Psoas muscle (tissue), 8 donors: ENCODE measurements at places on chromosomes 7 and 10. TPM values are rescaled to one million over a fixed set of nuclear protein-coding genes. Genes with fewer than 3 reads are reported as not detected.

ADCY1 gene
- polyA plus RNA-seq: 1.4 TPM

DNA sequence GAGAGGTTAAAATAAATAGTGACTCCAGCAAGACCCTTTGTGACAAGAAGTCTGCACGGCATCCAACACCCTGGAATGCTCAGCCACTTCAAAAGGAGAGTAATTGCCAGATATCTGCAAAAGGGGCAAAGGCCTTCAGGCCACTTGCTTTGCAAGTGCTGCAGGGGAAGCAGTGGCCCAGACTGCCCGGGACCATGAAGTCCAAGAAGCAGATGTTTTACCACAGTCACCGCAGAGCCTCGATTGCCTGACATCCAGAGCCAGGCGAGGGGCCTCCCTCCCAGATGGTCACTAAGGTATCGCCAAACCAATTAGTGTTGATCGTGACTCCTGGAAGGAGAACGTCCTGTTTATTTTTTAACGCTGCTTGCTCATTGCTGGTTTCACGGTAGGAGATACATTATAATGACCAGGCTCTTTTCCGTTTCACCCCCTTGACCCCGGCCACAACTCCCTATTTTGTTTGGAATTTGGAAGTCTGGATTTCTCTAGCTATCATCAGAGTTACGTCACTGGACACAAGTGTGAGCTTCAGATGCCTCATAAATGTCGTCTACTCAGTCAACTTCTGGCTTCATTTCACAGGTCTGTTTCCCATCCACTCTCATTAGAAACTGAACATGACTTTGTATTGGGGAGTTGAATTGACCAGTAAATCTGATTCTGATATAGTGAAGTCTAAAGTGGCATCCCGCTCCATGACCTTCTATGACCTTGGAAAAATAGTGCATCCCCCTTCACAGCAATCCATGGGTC lies 276.2 kb downstream of the WDR11 start:
- no peak for DNase-seq

FRAT1 gene
- 0.61 TPM for polyA plus RNA-seq

GRCh38 chr7:44236333-44236728 lies 35.6 kb downstream of the YKT6 start:
- DNase-seq: no peak

GRCh38 chr10:18409599-18410397 lies 241.6 kb downstream of the NSUN6 start:
- no peak for DNase-seq

TUBAL3 gene
- polyA plus RNA-seq: 0.23 TPM

DNA sequence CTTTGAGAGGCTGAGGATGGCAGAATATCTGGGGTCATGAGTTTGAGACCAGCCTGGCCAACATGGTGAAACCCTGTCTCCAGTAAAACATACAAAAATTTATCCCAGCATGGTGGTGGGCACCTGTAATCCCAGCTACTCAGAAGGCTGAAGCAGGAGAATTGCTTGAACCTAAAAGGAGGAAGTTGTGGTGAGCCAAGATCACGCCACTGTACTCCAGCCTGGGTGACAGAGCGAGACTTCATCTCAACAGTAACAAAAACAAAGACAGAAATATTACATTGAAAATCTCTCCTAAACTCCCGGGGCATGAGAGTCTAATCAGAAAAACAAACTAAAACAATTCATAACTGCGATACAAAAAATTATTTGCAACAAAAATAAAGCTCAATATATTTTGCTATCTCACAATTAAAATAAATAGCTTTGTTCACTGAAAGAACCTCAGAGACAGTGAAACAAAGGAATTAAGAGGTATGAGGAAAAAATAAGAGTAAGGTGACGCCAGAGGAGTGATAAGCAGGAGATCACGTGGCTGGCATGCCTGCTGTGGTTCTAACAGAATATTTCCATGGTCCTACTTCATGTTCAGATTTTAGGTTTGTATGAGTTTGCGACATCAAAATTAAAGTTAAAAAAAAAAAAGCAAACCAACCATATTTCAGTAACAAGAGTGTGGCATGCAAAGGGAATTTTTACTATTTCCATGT lies 527.7 kb upstream of the POM121L12 start:
- DNase-seq: no peak

DNA sequence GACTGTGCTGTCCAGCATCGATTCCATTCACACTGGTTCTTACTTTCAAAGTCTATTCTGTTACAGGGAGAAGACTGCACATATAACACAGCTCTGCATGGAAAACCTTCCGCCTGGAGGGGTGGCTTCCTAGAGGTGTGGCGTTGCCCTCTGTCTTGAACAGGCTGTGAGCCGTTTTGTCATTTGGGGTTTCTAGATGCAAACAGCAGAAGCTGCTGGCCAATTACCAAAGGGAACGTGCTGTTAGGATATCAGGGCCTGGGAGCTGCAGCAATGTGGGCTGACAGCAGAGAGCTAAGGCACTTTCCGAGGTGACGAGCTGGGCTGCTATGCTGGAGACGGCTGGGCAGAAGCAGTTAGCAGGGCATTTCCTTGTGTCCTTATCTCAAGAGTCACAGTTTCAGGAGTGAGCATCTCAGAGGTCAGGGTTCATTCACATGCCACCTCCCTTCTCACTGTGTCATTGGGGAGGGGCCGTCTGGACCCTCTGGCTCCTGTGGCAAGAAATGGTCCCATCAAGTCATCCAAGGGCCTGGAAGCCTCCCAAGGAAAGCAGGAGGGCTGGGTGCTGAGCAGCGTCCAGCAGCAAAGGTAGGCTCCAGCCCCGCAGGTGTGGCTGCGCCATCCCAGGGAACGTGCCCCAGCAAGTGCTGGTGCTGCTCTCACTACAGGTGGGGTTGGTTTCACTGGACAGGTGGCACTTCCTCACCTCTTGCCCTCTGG lies 106.5 kb downstream of the WDR37 start:
- no peak for DNase-seq

DNA sequence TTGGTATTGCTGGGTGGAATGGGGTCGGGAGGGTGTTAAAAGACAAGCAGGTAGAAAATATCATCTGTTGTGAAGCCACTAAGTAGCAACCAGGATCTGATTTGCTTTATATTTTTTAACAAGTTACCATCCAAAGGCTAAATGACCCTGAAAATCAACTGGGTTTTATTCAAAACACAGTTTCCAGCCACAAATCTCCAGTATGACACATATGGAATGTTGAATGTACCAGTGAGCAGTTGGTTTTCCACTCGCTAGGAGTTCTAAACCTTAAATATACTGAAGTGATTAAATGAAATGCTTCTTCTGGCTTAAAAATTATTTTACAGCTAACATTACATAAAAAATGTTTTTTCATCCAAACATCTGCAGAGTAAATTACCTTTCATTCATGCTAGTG lies 112.5 kb downstream of the PDE1C start:
- no peak for DNase-seq

- no peak for DNase-seq
These were observed 47.2 kb downstream of the PYROXD2 start for GRCh38 chr10:98367604-98368451.

DNA sequence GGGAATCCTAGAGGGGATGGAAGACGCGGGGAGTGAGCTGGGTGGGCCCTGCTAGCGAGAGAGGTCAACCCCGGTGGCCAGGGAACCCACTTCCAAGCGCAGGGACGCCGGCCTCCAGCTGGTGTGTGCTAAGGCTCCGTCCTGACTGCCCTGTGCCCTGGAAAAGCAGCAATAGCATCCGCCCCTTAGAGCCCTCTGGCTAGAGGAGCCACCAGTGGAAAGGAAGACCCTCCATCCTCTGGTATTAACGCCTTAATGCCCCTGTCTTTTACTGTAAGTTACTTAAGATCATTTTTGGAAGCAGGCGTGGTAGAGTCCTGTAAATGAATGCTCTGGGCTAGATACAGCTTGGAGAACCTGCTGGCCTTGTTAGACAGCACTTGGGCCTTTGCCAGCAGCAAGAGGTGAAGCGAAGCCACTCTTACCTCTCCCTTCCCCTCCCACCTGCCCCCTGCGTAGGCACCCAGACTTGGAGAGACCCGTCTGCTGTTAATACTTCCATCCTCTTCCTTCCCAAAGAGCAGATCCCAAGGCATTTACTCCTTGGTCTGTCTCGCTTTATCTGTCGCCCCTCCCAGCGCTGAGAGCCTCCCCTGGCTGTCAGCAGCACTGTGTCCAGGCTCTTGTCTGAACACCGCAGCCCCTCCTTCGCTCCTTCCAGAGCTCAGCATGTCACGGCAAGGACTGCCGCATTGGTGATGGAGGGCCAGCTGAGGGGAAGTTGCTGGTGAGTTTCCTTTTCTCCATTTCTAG lies 4.6 kb downstream of the REPIN1 start:
- DNase-seq: no peak

NRG3 gene
- polyA plus RNA-seq: not detected

TET1 gene
- polyA plus RNA-seq: 0.22 TPM

- no peak for DNase-seq
These were observed 24.3 kb downstream of the IL6 start for GRCh38 chr7:22751341-22751740.

GRCh38 chr10:50392966-50393718 lies 141.8 kb upstream of the ASAH2 start:
- DNase-seq: no peak

DNA sequence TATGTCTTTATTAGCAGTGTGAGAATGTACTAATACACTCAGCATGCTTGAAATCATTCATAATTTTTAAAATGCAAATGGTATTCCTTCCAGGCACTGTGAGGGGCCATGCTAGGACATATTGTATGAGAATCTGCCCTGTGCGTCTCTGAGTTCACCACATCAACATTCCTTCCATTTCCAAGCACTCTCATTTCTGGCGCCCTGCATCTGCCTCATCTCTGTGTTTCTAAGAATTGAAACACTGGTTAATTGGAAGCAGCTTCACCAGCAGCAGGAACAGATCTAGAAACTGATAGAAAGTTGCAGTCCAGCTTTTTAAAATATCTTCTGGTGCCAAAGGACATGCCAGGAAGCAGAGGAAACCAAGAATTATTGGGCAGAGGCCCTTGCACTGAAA lies 555.9 kb upstream of the DPP6 start:
- no peak for DNase-seq

DNA sequence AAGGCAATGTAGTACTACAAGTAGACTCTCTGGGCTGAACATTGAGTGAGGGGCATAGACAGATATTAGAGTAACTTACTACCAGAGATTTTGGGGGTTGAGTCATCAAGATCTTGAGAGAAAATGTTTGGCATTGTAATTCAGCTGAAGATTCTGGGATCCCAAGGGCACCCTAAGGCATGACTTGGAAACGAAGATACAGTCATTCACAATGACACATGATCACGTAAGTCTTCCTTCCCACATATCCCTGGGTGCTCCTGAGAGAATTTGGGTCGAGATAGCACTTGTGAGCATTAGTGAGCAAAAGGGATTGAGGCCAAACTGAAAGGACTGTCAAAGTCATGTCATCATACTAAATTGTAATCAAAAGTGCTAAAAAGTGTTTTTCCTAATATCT lies 192.5 kb upstream of the PCLO start:
- no peak for DNase-seq

DNA sequence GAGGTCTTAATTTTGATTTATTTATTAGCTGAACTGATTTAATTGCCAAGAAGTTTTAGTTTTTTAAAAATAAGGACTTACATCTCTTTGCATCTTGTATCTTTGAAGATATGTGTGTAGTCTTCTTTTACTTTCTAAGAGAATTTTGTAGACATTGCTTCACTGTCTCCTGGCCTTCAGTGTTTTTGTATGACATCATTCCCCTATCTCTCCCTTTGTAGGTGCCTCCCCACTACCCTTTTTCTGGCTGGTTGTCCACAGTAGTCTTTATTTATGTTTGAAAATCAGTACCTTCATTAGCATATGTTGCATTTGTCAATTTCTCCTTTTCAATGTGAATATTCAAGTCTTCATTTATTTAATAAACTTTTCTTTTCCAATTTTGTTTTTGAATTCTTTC lies 64.1 kb upstream of the RAB18 start:
- no peak for DNase-seq

DNA sequence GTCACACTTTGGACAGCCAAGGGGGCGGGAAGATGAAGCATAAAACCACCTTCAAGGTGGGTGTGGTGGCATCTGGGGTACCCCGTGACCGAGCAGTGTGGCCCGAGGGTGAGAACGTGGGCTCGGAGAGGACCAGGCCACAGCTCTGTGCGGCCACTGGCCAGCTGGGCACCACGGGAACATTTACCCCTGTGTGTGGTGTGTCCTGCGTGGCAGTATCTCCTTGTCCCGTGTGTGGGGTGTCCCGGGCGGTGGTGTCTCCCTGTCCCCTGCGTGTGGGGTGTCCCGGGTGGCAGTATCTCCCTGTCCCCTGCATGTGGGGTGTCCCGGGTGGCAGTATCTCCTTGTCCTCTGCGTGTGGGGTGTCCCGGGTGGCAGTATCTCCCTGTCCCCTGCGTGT lies 570.3 kb downstream of the DNAJB6 start:
- DNase-seq: no peak

OPN1SW gene
- not detected for polyA plus RNA-seq

- DNase-seq: no peak
These were observed 111.2 kb downstream of the GALNT11 start for GRCh38 chr7:152136686-152137085.

- no peak for DNase-seq
These were observed 75.3 kb upstream of the TAS2R16 start for GRCh38 chr7:123070702-123071286.

ACSM6 gene
- not detected for polyA plus RNA-seq

MBL2 gene
- not detected for polyA plus RNA-seq

KAZALD1 gene
- 3.0 TPM for polyA plus RNA-seq

GRCh38 chr7:66205741-66206090 lies 582 bp downstream of the TPST1 start:
- no peak for DNase-seq

DNA sequence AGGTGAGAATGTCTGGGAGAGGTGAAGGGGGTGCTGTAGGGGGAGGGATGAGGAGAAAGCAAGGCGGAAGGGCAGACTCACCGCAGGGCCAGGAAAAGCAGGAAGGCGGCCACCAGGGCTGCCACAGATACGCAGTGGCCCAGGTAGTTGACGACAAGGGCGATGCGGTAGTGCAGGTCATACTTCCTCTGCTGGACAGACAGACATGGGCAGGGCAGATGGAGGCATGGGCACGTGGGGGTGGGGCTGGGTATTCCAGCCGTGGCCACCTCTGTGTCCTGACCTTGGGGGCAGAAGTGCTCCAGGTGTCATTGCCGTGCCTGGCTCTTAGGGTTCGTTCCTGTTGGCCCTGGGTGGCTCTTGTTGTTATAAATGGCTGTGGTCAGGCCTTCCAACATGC lies 16.8 kb downstream of the CRHR2 start:
- DNase-seq: no peak

TEX47 gene
- polyA plus RNA-seq: not detected

DNA sequence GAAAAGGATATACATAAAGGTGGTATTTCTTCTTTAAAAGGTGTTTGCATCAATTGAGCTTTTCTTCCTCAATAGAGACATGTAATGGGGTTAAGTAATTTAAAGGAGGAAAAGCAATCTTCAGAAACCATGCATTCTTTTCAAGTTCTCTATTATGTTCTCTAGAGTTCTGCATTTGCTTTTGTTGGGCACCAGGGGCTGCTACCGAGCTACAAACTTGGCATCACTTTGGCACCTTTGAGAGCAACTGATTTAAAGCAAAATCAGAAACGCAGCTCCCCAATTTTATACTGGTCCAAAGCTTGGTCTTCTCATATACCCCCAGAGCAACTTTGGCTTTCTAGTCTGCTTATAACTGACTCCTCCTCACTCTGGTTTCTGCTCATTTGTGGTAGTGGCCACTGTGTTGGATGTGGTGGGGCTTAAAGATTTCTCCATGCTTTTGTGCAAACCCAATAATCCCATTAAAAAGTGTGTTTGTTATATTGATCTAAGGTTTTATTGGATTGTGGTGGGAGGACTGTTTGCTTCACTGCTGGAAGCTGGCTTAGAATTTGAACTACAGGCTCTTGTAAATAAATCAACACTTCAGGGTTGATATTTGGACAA lies 712.1 kb downstream of the PHTF2 start:
- no peak for DNase-seq

- DNase-seq: no peak
These were observed 19.5 kb downstream of the TSPAN15 start for GRCh38 chr10:69470463-69471384.

GIMAP6 gene
- polyA plus RNA-seq: 9.5 TPM
